Anterior cingulate cortex (tissue), 58 donors: ENCODE measurements at places on chromosomes 16 and 17.
A peak's percentile ranks its signal among the peaks of the same experiment; 100 is the strongest.

- DNase-seq = no peak
Measured at GRCh38 chr16:53482123-53482522, 20.9 kb downstream of the AKTIP start.

- DNase-seq = no peak
Measured at GRCh38 chr17:40516581-40517285, 15.3 kb upstream of the TNS4 start.

- no peak for DNase-seq
Measured at GRCh38 chr16:85391175-85391707, 221.9 kb upstream of the GSE1 start.

- DNase-seq = no peak
Measured at GRCh38 chr16:22672830-22673210, 141.1 kb upstream of the HS3ST2 start.

DNA sequence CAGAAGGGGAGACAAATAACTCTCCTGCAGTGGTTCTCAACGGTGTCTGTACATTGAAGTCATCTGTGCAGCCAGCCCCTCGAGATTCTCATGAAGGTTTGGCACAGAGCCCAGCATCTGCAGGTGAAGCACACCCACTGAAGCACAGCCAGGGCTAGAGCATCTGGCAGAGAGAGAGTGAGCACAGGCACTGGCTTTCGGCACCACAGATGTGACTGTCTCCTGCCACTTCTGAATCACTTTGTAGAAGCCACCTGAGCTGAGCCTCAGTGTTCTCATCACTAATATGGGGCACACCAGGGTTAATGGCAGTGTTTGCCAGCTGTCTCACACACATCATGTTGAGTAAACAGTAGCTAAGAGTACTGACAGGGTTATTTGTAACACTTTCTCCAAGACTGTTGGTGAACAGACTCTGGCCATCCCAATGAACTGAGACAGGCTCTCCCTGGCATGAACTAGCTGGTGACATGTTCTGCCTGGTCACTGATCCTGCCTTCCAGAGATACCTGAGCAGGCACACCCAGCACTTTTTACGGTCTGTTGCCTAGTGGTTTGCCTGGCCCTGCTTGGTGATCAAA is 10.9 kb downstream of the HSPB9 start:
- DNase-seq = no peak

DNA sequence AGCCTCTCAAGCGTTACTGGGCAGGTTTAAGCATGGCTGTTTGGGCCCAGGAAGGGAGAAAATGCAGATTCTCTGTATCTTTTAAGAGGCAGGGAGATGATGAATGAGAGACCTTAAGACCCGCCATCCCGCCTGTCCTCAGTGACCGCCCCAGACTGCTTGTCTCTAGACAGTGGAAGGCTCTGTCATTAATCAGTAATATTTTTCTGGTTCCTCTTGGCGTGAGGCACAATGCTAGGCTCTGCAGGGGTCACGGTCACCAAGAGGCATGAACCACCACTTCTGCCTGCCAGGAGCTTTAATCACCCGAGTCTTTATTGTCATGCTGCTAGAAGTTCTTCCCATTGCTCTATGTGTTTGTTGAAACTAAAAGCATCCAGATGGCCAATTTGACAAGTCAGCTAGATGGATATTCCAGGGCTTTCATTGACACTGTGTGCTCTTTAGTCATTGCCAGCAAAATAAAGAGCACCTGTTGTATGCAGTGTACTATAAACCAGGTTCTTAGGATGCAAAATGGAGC is 3.2 kb downstream of the SLC6A2 start:
- DNase-seq = no peak

GRCh38 chr17:80026359-80027042 is 9.2 kb downstream of the TBC1D16 start:
- DNase-seq = no peak

DNA sequence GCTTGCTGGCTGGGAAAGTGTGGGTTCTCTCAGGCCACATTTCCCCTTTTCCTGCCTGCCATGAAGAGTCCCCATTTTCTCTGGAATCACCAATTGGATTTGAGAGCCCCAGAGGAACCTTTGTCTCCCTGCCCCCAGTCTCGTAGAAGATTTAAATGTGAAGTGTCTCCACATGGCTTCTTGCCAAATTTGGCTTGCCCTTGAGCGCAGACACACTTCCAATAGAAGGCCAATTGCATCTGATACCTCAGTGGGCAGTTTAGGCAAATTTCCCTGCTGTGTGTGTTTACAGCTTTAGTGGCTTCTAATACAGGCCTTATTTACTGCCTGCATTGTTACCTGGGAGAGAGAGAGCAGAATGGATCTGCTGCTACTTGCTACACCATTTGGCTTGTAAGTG is 29.7 kb downstream of the CDK5R1 start:
- no peak for DNase-seq

- DNase-seq = no peak
Measured at GRCh38 chr17:57268181-57268580, 11.9 kb downstream of the MSI2 start.

- DNase-seq = no peak
Measured at GRCh38 chr16:89593841-89594240, 18.3 kb downstream of the CPNE7 start.

DNA sequence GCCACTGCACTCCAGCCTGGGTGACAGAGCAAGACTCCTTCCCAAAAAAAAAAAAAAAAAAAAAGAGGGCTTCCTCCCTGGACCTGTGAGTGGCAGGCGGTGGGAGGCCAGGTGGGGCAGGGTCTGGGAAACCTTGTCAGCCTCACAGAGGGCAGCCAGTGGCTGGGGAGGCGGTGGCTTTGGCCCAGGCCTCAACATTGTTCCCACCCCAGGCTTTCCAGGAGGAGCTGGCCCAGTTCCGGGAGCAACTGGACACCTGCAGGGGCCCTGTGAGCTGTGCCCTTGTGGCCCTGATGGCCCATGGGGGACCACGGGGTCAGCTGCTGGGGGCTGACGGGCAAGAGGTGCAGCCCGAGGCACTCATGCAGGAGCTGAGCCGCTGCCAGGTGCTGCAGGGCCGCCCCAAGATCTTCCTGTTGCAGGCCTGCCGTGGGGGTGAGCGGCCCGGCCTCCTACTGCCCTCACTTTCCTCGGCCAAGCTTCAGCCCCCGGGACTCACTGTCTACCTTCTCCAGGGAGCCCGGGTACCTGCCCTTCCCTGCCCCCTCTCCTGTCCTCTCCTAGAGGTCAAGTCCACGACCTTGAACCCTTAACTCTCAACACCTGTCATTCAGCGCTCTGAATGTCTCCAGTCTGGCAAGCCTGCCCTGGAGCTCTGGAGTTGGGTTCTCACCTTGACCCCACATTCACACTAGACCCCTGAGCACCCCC is 12.4 kb downstream of the ZNF213 start:
- no peak for DNase-seq

DNA sequence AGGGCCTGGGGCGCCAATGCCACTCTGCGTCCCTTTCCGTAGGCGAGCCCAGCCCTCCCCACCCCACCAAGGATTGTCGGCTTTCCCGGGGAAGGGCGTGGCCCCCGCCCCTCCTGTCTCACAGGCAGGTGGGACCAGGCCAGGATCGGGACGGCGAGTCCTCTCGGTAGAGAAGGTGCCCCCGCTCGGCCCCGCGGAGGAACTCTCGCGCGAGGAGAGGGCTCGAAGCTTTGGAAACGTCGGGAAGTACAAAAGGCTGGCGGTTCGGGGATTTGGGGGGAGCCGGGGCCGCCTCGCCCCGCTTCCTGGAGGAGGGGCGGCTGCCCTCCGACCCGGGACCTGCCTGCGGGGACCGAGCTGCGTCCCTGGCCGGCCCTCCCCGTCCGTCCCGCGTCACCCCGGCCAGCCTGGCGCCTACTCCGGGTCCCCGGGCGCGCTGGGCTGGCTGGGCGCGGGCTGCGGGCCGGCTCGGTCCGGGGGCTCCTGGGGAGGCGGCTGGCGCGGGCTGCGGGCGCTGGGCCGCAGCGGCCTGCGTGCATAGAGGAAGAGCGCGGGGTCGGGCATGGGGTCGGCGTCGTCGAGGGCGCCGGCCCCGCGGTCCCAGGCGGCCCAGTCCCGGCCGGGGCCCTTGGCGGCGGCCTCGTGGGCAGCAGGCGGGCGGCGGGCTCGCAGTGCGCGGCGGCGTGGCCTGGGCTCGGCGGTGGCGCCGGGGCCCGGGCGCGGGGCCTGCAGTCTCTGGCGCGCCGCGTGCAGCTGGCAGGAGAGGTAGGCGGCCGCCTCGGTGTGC is 12.6 kb upstream of the CLUH start:
- no peak for DNase-seq

DNA sequence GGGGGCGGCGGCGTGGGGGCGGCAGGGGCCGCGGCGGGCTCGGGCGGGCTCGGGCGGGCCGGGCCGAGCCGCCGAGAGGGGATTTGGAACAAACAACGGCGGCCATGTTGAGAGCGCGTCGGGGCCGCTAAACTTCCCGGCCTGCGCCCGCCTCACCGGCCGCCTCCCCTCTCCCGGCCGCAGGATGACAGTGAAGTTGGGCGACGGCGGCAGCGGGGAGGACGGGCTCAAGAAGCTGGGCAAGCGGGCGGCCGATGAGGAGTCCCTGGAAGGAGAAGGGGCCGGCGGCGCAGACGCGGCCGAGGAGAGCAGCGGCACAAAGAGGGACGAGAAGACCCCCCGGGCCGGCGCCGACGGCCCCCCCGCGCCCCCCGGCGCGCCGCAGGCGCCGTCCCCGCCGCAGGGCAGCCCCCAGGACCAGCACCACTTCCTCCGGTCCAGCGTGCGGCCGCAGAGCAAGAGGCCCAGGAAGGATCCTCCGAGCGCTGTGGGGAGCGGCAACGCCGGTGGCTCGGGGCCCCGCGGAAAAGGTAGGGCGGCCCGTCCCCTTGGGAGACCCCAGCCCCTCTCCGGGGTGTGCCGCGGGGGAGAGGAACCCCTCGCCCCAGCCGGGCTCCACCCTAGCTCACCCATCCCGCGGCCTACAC is 2.4 kb downstream of the CRAMP1 start:
- no peak for DNase-seq

DNA sequence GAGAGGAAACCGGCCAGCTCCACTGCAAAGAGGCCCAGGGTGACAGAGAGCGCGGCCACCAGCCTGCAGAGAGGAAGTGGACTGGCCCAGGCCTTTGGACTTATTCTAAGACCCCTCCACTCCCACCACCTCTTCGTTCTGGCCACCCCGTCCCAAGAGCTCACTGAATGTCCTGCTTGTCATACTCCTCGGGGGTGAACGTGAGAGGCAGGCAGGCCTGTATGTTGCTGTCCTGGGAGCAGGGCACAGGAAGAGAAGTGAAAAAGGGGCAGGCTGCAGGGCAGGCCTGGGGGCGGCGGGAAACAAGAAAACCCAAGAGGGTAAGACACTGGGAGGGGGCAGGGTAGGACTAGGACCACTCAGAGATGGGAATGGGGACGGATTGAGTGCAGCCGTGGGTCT is 384 bp downstream of the TMEM107 start:
- DNase-seq = no peak

DNA sequence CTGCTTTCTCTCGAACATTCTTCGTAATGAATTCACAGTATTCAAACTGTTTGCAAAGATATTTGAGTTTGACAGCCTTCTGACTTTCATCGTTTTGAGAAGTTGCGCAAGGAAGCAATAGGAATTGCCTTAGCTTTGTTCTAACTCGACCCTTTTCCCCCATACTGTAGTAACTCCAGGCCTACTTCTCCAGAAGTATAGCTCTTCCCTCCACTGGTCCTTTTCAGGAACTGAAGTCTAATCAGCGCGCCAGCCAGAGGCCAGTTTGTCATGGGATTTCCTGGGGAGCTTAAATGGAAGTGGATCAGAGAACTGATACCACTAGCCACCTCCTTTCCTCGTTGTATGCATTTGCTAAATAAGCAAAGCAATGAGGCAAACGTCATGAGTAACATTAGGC is 27.9 kb downstream of the CDR2 start:
- no peak for DNase-seq

GRCh38 chr17:30476726-30477082 is 504 bp upstream of the GOSR1 start:
- DNase-seq = no peak

DNA sequence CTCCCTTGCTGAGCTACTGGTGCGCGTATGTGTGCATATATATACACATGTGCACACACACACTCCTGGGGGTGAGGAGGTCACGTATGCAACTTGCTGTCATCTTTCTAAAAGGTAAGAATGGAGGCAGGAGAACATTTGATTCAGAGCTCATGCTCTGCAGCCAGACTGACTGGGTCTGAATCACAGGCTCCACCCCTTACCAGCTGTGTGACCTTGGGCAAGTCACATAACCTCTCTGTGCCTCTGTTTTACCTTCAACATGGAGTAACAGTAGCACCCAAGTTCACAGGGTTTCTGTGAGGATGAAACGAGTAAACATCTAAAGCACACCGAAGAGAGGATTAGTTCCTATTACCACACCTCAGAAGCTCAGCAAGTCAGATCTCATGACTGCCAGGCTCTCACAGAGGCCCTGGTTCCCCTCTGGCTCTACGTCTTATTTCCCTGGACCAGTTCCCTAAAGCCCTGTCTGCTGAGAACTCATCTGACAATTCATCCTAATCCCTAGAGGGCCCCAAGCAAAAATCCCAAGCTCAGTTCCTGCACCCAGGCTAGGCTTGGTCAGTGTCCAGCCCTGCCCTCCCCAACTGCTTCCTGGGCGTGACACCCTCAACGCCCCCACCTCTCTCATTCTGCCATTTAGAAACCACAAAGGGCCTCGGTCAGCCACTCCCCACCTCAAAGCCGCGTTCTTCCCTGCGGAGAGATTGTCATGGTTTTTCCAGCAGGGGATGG is 28.7 kb downstream of the ABR start:
- no peak for DNase-seq

- DNase-seq = no peak
Measured at GRCh38 chr16:10502776-10503175, 77.6 kb downstream of the EMP2 start.

DNA sequence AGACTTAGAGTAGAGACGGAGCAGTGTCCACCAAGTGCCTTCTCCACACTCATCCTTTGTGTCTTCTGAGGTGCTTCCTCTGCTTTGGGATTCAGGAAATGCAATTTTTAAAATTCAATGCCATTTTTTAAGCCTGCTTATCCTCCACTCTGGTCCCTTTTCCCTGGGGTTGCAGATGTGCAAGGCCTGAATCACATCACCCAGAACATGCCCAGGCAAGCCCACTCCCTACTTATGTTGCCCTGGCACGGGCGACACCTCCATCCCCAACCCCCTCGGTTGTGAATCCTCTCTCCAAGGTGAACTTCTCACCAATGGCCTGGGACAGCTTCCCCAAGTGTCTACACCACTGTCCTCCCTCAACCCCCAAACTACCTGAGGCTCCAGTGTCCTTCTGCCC is 116.2 kb downstream of the C17orf67 start:
- no peak for DNase-seq

DNA sequence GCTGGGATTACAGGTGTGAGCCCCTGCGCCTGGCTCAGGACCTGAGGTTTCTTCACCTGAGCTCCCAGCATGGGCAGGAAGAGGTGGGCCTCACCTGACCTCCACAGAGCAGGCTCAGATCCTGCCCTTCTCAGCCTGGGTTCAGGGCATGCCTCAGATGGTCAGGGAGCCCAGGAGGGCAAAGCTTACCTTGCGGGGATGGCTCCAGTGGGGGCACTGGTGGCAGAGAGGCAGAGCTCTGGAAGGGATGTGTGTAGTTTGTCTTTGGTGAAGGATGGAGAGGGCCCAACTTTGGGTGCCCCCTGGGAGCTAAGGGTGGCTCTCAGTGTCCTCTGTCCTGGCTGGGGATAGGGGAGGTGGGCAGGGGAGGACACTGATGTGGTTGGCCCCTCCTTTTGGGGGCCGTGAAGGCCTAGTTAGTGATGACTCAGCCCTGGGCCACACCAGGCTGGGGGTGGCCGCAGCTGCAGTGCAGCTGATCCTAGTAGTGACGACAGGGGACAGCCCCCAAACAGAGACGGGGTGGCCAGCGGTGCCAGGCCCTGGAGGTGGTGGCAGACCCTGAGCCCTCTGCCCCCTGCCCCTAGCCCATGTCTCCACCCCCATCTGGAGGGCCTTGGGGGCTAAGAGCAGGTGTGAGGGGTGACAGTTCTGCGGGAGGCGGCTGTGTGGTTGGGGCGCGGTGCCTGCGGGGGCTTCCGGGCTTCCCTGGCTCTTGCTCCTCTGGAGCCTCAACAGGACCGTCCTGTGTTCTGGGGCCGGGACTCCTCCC is 5.8 kb downstream of the NHERF2 start:
- peak; percentile 40 for DNase-seq
